HuH-7 (cell line): ENCODE measurements at places on chromosomes 12 and 14.

- DNase-seq: no peak
Measured at GRCh38 chr12:13368971-13369370, 172.4 kb downstream of the EMP1 start.

DNA sequence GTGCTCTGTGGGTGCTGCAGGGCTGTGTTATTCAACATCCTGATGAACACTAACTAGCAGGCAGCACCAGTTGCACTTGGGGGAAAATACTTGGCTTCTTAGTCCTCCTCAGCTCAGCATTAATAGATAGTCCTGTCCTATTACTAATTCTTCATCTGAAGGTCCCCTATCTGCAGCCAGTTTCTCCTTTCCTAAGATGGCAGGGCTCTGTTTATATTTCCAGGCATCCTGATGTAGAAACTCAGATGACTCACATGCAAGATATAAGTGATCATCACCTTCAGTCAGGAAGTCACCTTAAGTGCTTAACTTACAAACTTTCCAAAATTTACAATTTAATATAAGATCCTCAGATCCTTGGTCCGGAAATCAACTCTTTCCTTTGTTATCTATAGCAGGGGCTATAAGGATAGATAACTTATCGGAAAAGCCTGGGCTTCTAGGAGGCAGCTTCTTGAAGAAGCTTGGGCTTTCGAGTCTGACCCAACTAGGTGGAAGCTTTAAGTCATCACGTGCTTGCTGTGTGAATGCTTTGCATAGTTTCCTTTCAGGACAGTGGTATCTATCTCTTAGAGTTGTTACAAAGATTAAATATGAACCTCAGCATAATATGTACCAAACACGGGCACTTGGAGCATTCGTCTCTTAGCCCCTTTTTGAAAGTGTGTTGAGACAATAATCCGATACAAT is 181.0 kb upstream of the GRIP1 start:
- no peak for DNase-seq

- no peak for DNase-seq
Measured at GRCh38 chr14:45664668-45665356, 411.8 kb upstream of the MIS18BP1 start.

GRCh38 chr14:52314595-52315354 is 663 bp downstream of the PTGER2 start:
- no peak for DNase-seq
